ENCODE measurements at places on chromosomes 13 and 19.

GRCh38 chr19:18650021-18650390, 13.2 kb downstream of the KLHL26 start:
- DNase-seq: no peak

- DNase-seq: no peak
Measured at GRCh38 chr19:14795078-14795721, 16.8 kb upstream of the ADGRE2 start.

GRCh38 chr19:737591-738093, 13.3 kb upstream of the MISP start:
- DNase-seq: peak; percentile 50

DNA sequence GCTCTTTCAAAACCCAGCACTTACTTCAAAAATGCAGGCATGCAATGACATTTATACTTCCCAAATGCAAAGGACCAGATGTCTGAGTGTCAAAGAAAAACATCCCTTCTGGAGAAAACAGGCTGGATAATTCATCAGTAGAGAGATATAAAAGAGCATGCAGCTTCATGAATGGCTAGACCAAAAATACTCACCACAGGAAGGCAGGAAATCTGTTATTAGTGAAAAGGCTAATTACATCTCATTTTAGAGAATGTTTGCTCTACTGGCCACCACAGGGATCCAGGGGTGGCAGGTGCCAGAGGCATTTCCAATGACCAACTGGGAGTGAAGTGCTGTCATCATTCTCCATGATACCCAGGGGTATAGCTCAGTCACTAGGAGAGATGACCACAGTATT, 106.5 kb downstream of the LHFPL6 start:
- no peak for DNase-seq

DNA sequence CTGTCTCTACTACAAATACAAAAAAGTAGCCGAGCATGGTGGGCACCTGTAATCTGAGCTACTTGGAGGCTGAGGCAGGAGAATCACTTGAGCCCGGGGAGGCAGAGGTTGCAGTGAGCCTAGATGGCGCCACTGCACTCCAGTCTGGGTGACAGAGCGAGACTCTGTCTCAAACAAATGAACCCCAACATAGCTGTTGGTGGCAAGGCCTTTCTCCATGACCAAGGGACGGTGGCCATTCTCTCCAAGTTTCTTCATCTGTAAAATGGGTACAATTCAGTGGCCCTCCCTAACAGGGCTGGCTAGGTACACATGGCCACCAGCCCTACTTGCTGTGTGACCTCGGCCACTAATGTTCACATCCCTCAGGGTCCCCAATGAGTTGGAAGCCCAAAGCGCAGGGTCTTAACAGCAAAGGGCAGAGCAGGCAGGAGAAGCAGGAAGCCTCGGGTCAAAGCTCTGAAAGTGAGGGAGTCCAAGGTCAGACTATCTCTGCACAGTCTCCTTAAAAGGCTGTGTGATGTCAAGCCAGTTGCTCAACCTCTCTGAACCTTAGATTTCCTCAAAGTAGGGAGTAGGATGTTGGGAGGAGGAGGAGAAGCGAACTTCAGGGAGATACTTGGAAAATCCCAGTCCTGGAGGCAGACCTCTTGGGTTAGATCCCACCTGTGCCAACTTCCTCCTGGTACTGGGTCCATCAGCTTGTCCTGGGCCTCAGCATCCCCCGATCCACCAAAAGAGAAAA, 2.7 kb downstream of the JUND start:
- no peak for DNase-seq

- DNase-seq: no peak
Measured at GRCh38 chr13:52652980-52653303, 306 bp downstream of the SUGT1 start.

- no peak for DNase-seq
Measured at GRCh38 chr13:50529154-50529882, 314.2 kb downstream of the DLEU7 start.

- DNase-seq: no peak
Measured at GRCh38 chr13:100610391-100611347, 22.1 kb upstream of the GGACT start.

- DNase-seq: no peak
Measured at GRCh38 chr13:105441051-105441750, 1094.3 kb downstream of the EFNB2 start.

GRCh38 chr13:42174344-42175162, 97.4 kb upstream of the AKAP11 start:
- DNase-seq: no peak

GRCh38 chr19:43984687-43985000, 656 bp downstream of the ZNF155 start:
- no peak for DNase-seq

DNA sequence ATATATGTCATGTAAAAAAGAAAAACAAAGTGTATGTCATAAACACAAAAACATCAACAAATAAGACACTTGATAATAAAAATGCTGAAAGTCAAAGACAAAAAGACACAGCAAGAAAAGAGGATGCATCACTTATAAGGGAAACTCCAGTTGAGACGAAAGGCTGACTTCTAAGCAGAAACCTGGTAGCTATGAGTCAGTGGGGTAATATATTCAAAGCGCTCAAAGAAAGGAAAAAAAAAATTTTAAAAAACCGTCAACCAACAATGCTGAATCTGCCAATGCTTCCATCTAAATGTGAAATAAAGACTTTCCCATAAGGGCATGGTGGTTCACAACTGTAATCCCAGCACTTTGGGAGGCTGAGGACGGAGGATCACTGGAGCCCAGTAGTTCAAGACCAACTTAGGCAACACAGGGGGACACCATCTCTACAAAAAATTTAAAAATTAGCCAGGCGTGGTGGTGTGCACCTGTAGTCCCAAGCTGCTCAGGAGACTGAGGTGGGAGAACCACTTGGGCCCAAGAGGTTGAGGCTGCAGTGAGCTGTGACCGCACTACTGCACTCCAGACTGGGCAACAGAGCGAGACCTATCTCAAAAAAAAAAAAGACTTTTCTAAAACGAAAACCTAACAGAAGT, 24.0 kb downstream of the USP12 start:
- DNase-seq: no peak

DNA sequence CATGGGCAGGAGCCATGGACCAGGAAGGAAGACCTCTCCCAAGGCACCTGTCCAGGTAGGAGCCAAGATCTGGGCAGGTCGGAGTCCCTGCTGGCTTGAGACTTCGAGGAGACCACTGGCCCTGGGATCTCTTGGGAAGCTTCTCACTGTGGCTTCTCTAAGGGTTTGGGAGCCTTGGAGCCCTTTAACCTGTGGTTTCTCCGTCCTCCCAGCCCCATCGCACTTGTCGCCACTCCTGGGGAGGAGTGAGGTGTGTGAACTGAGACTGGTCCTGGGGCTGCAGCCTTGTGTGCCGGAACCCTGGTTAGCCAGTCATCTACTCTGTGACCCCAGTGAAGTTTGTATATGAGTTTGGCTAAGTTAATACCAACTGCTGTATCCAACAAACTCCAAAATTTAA, 8.2 kb downstream of the ZNF805 start:
- DNase-seq: no peak

DNA sequence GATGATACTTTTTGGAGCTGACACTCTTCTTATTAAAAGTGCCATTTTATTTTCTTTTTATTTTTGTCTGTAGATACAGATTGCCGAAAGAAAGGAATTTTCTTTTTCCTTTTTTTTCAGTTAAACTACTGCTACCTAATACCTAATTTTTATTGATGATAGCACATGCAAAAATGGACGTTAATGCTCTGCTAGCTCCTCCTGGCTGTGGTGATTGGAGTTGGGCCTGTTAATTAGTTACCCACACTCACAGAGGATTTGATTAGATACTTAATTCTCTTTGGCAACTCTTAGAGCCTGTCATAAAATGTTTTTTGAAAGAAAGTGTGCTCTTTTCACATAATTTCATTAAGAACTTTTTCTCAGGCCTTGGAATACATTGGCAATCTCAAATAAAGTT, 366.8 kb downstream of the DCT start:
- DNase-seq: no peak

GRCh38 chr13:32837307-32837972, 178.8 kb upstream of the KL start:
- DNase-seq: no peak

GRCh38 chr13:39955560-39955959, 300.1 kb downstream of the COG6 start:
- DNase-seq: no peak

GRCh38 chr13:43240278-43240677, 216.9 kb downstream of the DNAJC15 start:
- DNase-seq: no peak
